Naive thymus-derived CD4-positive, alpha-beta T cell (primary cell): ENCODE measurements at places on chromosomes 2 and 18.

- DNase-seq: no peak
Measured at GRCh38 chr2:192245329-192245728, 50.6 kb upstream of the TMEFF2 start.

DNA sequence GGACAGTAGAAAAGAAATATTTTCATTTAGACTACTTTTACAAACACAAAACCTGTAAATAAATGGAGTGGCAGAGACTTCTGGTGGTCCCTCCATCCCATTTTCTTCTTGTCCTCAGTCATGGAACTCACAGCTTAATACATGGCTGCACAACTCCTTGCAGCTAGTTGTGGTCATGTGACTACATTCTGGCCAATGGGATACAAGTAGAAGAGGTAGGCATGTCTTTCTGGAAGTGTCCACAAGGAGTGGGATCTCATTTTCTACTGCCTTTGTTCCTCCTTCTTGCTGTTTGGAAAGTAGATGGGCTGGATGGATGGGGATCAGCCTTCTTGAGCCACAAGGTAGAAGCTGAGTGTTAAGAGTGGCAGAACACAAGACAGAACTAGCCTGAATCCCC, 555.8 kb downstream of the SATB2 start:
- no peak for DNase-seq

DNA sequence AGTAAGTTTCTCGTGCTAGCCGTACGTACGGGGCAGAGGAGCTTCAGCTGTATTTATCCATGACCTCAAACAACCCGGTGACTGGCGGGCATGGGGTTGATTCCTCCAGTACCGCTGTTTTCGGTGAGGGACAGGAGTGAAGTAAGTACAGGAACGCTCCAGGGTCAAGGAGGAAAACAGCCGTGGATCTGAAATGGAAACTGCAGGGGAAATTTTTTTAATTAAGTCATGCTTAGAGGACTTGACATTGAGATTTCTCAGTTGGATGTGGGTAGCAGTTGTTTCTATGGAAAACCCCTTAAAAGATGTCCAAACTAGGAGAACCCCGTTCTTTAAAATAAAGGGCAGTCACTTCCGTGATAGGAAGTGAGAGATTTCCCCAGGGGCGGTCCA, 1.2 kb downstream of the RAB12 start:
- no peak for DNase-seq

GRCh38 chr18:59861963-59862819, 37.6 kb upstream of the PMAIP1 start:
- no peak for DNase-seq

DNA sequence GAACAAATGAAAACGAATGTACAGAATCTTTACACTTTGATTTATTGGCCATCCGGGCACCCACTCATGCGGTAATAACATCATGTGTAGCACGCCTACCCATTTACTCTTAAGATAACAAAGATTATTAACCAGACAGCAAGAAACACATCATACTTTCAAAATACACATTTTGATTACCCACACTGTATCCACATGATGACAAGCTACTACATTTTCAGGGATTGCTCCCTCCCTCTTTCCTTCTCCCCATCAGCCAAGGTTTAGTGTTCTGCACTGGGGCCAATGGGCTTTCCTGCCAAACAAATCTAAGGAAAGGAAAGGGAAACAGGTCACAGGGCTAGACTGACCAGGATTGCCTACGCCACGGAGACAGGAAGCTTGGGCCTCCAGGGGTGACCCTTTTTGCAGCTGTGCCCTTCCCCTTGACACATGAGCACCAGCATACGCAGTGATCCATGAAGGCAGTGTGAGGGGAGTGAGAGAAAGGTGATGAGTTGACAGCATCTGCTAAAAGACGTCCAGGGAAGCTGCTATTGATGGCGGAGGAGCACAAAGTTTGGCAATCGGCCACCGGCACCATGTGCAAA, 76.5 kb downstream of the ZNF521 start:
- DNase-seq: no peak

- DNase-seq: no peak
Measured at GRCh38 chr2:26556309-26557243, 78.7 kb upstream of the OTOF start.

- no peak for DNase-seq
Measured at GRCh38 chr2:120934574-120935338, 199.1 kb downstream of the GLI2 start.

DNA sequence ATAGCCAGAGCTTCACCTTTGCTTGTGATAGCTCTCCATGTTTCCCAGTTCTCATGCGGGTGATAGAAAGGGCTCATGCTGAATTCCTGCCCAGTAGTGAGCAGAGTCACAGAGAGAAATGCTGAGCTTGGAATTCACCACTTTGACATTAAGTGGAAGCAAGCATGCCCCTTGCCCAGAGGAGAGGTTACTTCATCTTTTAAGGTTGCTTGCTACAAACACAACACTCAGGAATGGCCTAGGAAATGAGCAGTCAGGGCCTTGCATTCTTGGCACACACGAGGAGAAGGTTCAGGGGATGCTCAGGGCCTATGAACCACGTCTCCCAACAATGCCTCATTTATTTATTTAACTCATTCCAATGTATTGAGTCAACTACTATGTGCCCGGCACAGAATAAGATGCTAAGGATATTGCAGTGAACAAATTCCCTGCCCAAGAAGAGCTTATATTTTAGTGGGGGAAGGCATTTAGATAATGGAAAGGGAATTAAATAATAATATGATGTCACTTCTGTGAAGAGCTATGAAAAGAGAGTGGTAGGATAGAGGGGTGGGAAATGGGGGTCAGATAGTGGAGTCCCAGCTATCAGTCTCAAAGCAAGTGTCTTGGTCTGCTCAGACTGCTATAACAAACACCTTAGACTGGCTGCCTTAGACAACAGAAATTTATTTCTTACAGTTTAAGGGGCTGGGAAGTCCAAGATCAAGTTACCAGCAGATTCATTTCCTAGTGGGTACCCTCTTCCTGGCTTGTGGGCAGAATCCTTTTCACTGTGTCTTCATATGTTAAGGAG, 42.1 kb downstream of the DDX18 start:
- no peak for DNase-seq

GRCh38 chr2:48189552-48190228, 283.4 kb upstream of the FBXO11 start:
- DNase-seq: no peak

- no peak for DNase-seq
Measured at GRCh38 chr2:126874961-126875360, 23.7 kb upstream of the TEX51 start.

DNA sequence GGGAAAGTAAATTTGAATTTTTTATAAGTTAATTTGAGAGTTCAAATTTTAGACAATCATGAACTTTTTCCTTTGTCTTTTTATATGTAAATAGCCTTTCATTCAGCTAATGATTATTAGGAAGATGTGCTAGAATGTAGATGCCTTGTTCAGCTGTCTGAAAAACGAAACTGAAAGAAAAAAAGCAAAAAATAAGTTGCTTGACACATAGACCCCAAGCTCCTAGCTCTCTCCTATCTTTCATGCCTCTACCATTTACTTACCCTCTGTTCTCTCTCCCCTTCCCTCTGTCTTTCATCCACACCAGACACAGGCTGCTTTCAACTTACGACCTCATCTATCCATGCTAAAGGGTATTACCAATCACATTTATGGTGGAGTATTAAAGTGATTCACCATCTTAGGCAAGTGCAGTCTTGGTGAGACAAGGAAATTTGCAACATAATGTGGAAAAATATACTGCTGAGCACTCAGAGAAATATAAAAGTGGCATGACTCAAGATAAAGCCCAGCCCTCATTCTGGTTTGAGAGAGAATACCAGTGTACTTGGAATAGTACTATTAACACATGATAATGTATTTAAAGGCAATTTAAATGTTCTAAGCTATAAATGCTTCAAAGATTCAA, 425.6 kb downstream of the SUCLG1 start:
- no peak for DNase-seq

- DNase-seq: no peak
Measured at GRCh38 chr2:185859506-185859905, 120.9 kb downstream of the FSIP2 start.

- DNase-seq: no peak
Measured at GRCh38 chr2:142180820-142181533, 50.2 kb upstream of the LRP1B start.

DNA sequence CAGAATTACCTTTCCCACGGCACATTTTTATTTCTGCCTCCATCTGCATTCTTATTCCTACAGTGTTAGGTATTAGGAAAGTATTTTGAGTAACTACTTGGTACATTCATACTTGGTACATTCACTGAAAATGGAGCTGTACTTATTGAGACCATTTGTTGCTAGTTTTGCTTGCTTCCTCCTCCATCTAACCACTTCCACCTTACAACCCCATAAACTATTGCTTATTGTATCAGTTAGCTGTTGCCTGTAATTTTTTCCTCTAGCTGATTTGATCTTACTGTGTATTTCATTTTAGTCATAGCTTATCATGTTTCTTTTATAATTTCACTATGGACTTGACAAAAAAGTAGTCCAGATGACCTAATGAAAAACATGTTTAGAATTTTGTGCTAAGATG, 50.7 kb downstream of the AFTPH start:
- DNase-seq: no peak

- DNase-seq: peak; percentile 11
Measured at GRCh38 chr18:5543036-5543680, 639 bp downstream of the EPB41L3 start.

DNA sequence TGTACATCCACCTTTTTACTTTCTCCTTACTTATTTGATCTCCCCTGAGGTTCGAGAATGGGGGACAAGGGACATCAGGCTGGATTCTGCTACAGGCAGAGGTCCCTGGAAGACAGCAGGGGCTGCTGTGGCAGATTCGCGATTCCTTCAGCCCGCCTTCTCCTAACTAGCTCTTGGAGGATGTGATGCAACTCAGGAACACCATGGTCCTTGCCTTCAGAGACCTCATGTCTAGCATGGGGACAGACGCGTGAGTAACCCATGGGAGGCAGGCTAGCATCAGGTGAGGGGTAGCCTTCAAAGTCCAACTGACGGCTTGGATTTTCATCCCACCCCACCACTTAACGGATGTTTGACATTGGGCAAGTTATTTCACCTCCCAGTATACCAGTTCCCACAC, 869 bp upstream of the TCF23 start:
- no peak for DNase-seq

- no peak for DNase-seq
Measured at GRCh38 chr18:55863876-55864275, 275.9 kb upstream of the TCF4 start.

DNA sequence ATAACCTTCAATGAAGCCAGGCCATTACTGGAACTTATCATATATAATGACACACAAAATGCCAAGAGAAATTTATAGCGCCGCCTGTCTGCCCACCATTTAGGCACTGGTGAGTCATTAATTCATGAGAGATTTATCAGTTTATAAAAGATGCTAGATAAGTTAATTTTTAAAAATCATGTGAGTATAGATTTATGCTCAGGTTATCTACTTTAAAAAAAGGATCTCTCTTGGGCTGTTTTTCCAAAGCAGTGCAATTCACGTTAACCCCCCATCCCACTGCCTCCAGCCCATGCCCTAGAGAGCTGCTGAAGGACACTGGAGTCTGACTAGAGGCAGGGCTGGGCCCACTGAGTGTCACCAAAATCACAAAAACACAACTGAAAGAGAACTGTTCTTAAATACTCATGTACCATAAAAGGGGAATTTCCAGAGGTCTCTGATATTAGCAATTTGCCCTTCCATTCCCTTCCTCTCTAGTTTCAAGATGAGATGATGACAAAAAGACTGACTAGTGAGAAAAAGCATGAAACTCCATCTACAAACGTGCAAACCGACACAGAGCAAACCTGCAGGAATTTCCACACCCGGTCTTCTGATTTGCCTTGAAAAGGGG, 160.8 kb downstream of the BCL2 start:
- no peak for DNase-seq

DNA sequence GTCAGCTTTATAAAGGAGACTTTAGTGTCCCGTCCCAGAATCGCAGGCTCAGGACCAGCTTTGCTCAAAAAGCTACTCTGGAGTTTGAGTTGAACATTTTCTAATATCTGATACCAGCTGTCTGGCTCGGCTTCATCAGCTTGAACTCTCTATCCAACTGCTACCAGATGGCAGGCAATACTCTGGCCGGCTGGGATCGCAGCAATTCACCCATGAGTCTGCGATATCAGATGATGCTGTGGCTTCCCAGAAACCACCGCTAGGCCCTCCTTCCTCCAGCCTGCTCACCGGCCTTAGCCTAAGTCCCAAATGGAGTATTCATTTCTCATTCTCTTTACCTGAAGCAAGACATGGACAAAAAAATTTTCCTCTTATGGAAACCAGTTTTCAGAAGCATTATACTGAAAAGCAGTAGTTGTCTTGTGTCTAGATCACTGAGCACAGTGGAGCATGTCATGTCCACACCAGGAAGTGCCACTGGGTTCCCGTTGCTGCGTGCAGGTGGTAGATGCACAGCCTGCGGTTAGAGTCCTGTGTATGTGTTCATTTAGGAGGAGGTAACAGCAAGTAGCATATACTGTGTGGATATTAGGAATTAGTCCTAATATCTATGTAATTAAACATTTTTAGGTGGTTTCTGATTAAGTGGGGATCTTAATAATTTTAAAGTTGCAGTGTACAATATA, 162.0 kb upstream of the SOX11 start:
- DNase-seq: no peak

DNA sequence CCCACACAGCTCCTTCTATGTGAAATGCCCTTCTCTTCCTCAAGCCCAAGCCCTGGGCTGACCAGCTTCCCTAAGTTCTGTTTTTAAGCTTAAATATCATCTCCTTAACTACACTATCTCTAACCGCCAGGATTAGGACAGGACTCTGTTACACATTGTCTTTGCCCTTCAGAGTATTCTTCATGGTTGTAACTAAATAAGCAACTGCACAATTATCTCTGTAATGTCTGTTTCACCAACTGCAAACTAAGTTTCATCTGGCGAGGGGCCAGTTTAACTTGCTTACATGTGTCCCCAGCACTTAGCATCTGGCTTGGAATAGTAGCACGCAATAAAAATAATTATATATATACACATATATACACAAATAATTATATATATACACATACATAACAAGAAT, 1.1 kb upstream of the ERMN start:
- no peak for DNase-seq
